ENCODE measurements at places on chromosomes 12 and 14. TPM values are rescaled to one million over a fixed set of nuclear protein-coding genes. Genes with fewer than 3 reads are reported as not detected.

DNA sequence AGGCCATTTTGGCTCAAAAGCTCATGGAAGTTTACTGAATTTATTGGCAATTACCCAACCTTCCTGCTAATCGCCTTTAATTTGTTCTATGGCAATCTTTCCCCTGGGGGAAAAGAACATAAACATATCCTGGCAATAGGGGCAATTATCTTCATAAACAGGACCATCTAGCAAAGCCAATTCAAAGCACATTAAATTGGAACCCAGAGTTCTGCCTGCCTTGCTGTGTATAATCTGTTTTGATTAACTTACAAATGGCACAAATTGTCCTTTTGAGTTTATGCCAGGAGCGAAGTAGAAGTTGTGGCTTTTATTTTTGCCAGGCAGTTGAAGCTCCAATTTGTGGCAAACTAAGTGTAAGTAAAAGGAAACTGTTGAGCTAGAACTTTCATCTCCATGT is 68.6 kb downstream of the C12orf50 start:
- DNase-seq, result no peak

MSI1 gene
- 4.1 TPM for total RNA-seq

TBK1 gene
- 32.4 TPM for total RNA-seq

TMEM132D gene
- not detected for total RNA-seq

DNA sequence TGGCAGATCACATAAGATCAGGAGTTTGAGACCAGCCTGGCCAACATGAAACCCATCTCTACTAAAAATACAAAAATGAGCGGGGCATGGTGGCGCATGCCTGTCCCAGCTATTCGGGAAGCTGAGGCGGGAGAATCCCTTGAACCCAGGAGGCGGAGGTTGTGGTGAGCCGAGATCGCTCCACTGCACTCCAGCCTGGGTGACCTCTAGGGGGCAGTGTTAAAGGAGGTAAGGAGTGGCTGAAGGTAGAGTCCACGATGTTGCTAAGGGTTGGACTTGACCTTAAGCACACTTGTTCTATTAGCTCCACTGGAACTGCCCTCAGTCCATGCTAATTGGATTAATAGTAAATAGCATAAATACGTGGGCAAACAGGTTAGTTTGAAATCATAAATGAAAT is 62.4 kb upstream of the PSMC1 start:
- DNase-seq, result no peak

- no peak for DNase-seq
Measured at GRCh38 chr12:109711596-109712461, 1.8 kb upstream of the FAM222A start.

CLEC4C gene
- total RNA-seq, result not detected

RNASE7 gene
- not detected for total RNA-seq

SRGAP1 gene
- 26.8 TPM for total RNA-seq

IFNG-AS1 gene
- total RNA-seq, result not detected

- no peak for DNase-seq
Measured at GRCh38 chr12:67667276-67668073, 18.9 kb downstream of the DYRK2 start.

DNA sequence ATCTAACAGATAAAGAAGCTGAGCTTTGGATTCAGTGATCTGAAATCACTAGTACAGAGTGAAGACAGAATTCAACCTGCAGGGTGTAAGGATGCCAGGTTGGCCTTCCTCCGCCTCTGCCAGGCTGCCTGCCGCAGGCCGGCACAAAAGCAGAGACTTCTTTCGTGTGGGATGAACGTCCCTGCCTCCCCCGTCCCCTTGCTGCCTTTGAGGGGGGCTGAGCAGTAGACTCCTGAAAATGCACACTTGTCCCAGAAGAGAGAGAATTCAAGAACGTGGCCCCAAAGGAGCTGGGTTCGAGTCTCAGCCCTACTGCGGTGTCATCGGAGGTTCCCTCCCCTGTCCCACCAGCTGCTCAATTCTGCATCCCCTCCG is 154.3 kb downstream of the BCL11B start:
- no peak for DNase-seq

- DNase-seq, result no peak
Measured at GRCh38 chr12:25789541-25789944, 168.9 kb upstream of the RASSF8 start.

DNA sequence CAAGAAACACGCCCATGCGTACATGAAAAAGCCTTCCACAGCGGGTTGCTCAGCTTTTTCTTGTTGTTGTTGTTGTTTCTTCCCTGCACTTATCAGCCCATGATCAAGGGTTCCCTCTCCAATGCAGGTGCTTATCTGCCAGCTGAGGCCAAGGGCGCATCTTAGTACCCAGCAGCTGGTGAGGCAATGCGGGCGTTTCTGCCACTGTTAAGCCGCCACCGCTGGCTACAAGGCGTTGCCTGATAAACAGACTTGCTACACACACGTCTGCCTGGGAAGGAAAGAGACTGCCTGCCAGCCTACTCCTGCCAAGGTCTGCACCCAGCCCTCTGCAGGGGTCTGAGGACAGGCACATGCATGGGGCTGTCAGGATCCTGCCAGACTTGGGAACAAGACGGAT is 345.9 kb downstream of the BCL11B start:
- DNase-seq, result no peak

ADSS1 gene
- 9.4 TPM for total RNA-seq

DNA sequence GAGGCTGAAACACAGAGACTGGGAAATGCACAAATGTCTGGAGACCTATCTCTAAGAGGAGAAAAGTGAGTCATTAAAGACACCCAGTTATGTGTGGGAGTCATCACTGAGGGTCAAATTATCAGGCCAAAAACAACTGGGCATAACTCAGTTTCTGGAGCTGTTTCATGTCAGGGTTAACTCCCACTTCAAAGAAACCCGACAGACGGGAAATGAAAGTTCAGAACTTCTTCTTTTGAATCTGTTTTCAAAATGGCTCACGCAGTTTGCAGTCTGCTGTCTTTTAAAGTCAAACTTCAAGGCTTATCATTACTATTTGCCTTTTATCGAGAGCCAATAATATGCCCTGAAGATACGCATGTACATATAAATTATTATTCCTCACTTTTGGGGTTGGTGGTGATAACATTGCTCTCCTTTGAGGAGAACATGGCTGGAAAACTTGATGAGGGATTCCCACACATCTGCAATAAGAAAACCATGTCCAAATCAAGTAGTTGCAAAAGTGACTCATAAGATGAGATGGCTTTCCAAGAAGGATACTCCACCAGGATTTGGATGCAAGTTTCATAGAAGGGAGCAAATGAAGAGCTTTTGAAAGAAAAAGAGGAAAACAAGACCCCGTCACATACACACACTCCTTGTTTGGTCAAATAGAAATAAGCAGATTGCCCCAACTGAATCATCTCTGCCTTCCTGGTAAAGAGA is 341.4 kb downstream of the ADAMTS20 start:
- no peak for DNase-seq

TROAP gene
- 50.0 TPM for total RNA-seq

DNA sequence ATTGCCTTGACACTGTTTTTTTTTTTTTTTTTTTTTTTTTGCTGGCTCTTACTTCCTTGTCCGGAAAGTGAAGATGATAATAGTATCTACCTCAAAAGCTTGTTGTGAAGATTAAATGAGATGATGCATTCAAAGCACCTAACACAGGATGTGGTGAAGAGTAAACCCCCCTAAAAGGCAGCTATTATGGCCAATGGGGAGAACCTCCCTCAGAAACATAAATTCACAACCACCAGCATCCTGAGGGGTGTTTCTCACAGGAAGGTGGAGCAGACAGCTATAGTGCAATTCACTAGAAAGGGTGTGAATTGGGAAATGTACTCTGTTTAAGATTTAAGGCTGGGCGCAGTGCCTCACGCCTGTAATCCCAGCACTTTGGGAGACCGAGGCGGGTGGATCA is 85.4 kb upstream of the CRY1 start:
- DNase-seq, result no peak

TGM1 gene
- total RNA-seq, result 2.3 TPM

- DNase-seq, result no peak
Measured at GRCh38 chr12:93722835-93723567, 45.8 kb downstream of the CRADD start.

- no peak for DNase-seq
Measured at GRCh38 chr12:34287986-34288962, 266.0 kb downstream of the ALG10 start.

- DNase-seq, result no peak
Measured at GRCh38 chr14:105437723-105438500, 18.3 kb downstream of the MTA1 start.

- no peak for DNase-seq
Measured at GRCh38 chr12:69129017-69129416, 110.4 kb upstream of the CPSF6 start.

GRCh38 chr14:99972748-99973466 is 92.3 kb upstream of the EVL start:
- no peak for DNase-seq

DNA sequence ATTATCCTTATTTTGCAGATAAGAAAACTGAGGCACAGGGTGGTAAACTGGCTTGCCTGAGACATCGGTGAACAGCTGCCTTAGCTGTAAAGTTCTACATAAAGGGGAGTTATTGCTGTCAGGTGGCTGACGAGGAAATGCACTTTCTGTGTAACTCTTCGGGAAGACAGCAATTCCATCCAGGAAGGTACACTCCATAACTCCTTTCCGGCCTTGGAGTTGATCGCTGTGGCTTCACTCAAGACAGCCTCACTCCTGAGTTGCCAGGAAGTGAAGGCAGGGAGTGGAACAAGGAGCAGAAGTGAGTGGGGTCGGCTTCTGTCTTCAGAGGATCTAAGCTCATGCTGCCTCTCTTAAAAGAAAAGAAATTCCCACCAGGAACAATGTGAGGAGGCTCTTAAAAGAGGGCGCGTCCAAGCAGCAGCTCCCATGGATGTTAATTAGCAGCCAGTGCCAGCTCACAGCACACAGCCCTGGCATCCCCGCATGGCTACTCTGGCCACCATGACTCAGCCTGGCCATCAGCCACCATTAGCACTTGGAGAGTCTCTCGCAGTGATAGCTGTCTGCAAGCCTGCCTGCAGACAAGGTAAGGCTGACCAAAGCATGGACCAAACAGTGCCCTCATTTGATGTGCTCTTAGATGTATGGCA is 60.3 kb downstream of the NUAK1 start:
- no peak for DNase-seq

- DNase-seq, result no peak
Measured at GRCh38 chr12:131919366-131920156, 9.5 kb upstream of the PUS1 start.

DNA sequence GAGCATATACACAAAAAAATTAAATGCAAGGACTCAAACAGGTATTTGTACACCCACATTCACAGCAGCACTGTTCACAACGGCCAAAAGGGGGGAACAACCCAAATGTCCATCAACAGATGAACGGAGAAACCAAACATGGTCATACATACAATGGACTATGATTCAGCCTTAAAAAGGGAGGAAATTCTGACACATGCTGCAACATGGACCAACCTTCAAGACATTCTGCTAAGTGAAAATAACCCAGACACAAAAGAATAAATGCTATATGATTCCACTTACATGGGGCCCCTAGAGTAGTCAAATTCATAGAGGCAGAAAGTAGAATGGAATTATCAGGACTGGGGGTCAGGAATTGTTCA is 29.5 kb downstream of the ACTN1 start:
- no peak for DNase-seq

GRCh38 chr12:124664395-124665111 is 97.1 kb upstream of the NCOR2 start:
- DNase-seq, result no peak
